H1 (cell line): ENCODE measurements at places on chromosomes 13 and 19. TPM values are rescaled to one million over a fixed set of nuclear protein-coding genes. Genes with fewer than 3 reads are reported as not detected.

Gene NKPD1
- total RNA-seq: 0.38 and 0.39 TPM in 2 replicates

GRCh38 chr19:16003391-16003790 lies 54.6 kb downstream of the OR10H4 start:
- no peaks in the 10 kb centered on the region for H3K4me1 ChIP-seq
- no peak overlapping the region for H3K27ac ChIP-seq
- DNase-seq: no peak
- no peaks in the 10 kb centered on the region for H3K36me3 ChIP-seq
- no peaks in the 10 kb centered on the region for H3K27me3 ChIP-seq

Gene ZNF837
- total RNA-seq: 1.9 and 2.7 TPM in 2 replicates

Gene AZU1
- total RNA-seq: 0.80 and 1.7 TPM in 2 replicates

Gene ZNF814
- 90.7 and 90.9 TPM in 2 replicates for total RNA-seq

DNA sequence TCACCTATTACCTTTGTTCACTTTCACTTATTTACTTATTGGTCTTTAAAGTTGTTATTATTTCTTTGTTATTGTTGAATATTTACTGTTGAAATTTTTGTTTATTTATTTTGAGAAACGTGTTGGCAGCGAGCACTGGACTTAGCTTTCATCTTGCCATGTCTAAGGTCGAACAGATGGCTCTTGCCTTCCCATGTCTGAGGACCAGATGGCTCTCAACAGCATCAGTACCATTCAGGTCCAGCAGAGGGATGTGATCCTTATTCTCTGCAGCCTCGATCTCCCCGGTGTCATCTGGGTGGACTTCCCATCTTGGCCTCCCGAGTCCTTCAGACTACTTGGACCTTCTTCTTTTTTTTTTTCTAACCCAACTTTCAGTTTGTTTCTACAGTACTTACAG lies 1437.6 kb downstream of the UQCRFS1 start:
- no peak overlapping the region for H3K4me3 ChIP-seq
- DNase-seq: no peak
- no peaks in the 10 kb centered on the region for H3K4me1 ChIP-seq
- peaks cover 12% of the 10 kb centered on the region for H3K27me3 ChIP-seq

Gene ATP4A
- total RNA-seq: 0.31 and 0.50 TPM in 2 replicates

DNA sequence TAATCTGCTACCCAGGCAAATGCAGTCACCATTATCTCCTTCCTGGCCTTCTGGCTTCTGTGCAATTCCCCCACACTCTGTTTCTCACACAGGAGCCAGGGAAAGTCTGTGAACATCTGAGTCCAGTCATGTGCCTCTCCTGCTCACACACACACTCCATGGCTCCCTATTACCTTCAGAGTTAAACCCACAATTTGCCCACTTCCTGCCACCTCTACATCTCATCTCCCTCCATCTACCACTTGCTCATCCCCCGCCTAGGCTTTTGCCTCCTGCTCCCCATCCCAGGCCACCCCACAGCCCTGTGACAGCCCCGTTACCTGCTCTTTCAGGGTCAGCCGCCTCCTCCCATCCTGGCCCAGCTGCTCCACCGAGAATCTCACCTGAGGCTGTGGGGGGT lies 13.5 kb downstream of the IL12RB1 start:
- no peak overlapping the region for H3K27ac ChIP-seq
- no peak overlapping the region for H3K4me3 ChIP-seq
- H3K27me3 ChIP-seq: no peaks in the 10 kb centered on the region
- no peaks in the 10 kb centered on the region for H3K4me1 ChIP-seq

Gene METTL21C
- not detected in 2 replicates for total RNA-seq

DNA sequence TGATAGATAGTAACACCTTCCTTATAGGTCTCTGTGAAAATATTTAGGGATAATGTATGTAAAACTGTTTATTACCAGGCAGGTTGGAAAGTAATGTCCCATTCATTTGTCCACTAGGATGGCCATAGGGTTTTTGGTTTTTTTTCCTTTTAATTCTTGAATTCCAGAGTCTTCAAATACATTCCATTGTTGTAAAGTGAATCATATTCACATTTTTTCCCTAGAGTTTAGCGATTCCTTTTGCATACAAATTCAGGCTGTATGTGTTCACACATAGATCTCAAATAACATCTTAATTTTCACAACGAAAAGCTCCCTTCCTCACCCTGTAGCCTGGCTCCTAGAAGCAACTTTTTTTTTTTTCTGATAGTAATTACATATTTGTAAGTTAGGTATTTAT lies 1.8 kb upstream of the ZNF557 start:
- H3K4me1 ChIP-seq: no peaks in the 10 kb centered on the region
- no peaks in the 10 kb centered on the region for H3K27me3 ChIP-seq

Gene STOML3
- total RNA-seq: not detected in 2 replicates

Gene KLK6
- total RNA-seq: 0.55 and 0.69 TPM in 2 replicates

GRCh38 chr13:51747438-51748434 lies 56.2 kb downstream of the DHRS12 start:
- no peak overlapping the region for H3K27ac ChIP-seq
- no peaks in the 10 kb centered on the region for H3K27me3 ChIP-seq
- no peak for DNase-seq
- no peaks in the 10 kb centered on the region for H3K4me1 ChIP-seq
- peaks cover 24% of the 10 kb centered on the region; the same call in 1 of the 2 replicates for H3K36me3 ChIP-seq

Gene DAND5
- total RNA-seq: 0.17 and 0.25 TPM in 2 replicates

Gene ABCA7
- 25.6 and 29.7 TPM in 2 replicates for total RNA-seq

Gene RAD23A
- total RNA-seq: 73.3 and 76.1 TPM in 2 replicates

Gene LTBP4
- total RNA-seq: 75.3 and 77.1 TPM in 2 replicates

- H3K36me3 ChIP-seq: no peaks in the 10 kb centered on the region
- H3K27me3 ChIP-seq: peaks cover 3% of the 10 kb centered on the region; the same call in 1 of the 2 replicates
- H3K4me1 ChIP-seq: no peaks in the 10 kb centered on the region
- no peak overlapping the region for H3K4me3 ChIP-seq
- no peak overlapping the region for H3K27ac ChIP-seq
Measured at GRCh38 chr19:5838353-5839064, 993 bp downstream of the FUT6 start.

Gene KL
- not detected in 2 replicates for total RNA-seq

GRCh38 chr19:632579-633067 lies 714 bp downstream of the POLRMT start:
- H3K27me3 ChIP-seq: peaks cover 8% of the 10 kb centered on the region; the same call in 1 of the 2 replicates
- peak overlapping the region; percentile 62; the same call in 1 of the 2 replicates for H3K27ac ChIP-seq
- peak overlapping the region; percentile 99 for H3K4me3 ChIP-seq
- DNase-seq: no peak
- H3K36me3 ChIP-seq: no peaks in the 10 kb centered on the region; the same call in 1 of the 2 replicates

GRCh38 chr13:22332416-22332815 lies 661.5 kb downstream of the FGF9 start:
- no peaks in the 10 kb centered on the region for H3K27me3 ChIP-seq
- H3K36me3 ChIP-seq: no peaks in the 10 kb centered on the region
- no peaks in the 10 kb centered on the region for H3K4me1 ChIP-seq
- H3K4me3 ChIP-seq: no peak overlapping the region
- no peak overlapping the region for H3K27ac ChIP-seq
- DNase-seq: no peak

DNA sequence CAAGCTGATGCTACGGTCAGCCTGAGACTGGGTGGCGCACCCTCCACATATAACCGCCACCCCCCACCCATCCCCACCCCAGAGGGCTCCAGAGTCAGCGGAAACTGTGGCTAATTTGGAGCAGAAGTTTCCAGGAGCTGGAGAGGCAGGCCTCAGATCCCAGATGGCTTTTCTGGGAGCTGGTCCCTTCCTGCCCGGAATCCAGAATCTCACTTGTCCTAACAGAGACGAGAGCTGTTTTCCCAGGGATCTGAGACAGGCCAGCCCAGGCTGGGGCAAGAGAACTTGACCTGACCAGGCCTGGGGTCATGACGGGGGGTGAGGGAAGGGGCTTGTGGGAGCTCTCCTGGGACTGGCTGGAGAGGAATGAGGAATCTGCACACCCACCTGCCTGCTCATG lies 6.5 kb downstream of the EPHX3 start:
- no peak overlapping the region for H3K27ac ChIP-seq
- no peak overlapping the region for H3K4me3 ChIP-seq
- peaks cover 8% of the 10 kb centered on the region; the same call in 1 of the 2 replicates for H3K36me3 ChIP-seq
- no peaks in the 10 kb centered on the region for H3K4me1 ChIP-seq
- no peak for DNase-seq

Gene ZNF841
- 17.4 and 17.9 TPM in 2 replicates for total RNA-seq

Gene WDR88
- total RNA-seq: not detected in 2 replicates

DNA sequence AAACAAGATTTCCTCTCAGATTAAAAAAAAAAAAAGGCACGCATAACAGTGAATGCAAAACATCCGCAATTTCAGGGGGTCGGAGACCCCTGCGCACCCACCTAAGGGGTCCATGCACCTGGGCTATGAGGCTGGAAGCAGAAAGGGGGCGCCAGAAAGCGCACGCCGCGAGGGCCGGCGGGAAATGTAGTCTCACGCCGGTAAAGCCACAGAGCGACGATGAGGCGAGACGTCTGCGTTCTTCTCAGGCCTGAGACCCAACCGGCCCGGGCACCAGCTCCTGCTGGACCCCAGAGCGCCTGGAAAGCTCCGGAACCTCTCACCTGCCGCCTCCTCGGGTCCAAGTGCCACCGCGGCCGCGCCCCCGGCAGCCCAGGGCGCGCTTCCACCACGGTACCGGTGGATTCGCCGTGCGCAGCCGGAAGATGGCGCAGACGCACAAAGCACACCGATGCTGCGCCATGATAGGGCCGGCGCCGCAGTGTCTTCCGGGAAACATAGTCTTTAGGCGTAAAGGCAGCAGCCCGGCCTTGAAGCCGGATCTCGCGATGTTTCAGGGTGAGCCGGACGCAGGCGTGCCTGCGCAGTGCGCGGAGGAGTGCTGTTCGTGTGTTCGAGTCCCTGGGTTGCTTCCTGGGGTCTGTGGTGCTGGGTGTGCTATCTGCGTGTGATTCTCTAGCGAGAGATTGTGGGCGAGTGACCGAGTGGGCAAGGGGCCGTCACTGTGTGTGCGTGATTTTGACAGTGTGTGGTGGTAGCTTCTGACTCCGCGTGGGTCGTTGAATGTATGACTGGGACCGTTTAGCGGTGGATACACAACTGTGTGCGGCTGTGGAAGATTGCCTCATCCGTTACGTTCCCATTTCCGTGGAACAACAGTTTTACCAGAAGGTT lies at the start of gene ZNF582:
ZNF582 (minus strand) TSS at position 416 of the 894 bp plus-strand sequence. CDS start 1,782 bp downstream, outside the sequence.
- no peaks in the 10 kb centered on the region for H3K4me1 ChIP-seq
- H3K36me3 ChIP-seq: peaks cover 4% of the 10 kb centered on the region; the same call in 1 of the 2 replicates
- peak; percentile 90 for DNase-seq

Gene MIA
- not detected in 2 replicates for total RNA-seq

Gene KANK3
- 2.3 and 2.5 TPM in 2 replicates for total RNA-seq

Gene MAG
- total RNA-seq: 0.46 and 1.3 TPM in 2 replicates

DNA sequence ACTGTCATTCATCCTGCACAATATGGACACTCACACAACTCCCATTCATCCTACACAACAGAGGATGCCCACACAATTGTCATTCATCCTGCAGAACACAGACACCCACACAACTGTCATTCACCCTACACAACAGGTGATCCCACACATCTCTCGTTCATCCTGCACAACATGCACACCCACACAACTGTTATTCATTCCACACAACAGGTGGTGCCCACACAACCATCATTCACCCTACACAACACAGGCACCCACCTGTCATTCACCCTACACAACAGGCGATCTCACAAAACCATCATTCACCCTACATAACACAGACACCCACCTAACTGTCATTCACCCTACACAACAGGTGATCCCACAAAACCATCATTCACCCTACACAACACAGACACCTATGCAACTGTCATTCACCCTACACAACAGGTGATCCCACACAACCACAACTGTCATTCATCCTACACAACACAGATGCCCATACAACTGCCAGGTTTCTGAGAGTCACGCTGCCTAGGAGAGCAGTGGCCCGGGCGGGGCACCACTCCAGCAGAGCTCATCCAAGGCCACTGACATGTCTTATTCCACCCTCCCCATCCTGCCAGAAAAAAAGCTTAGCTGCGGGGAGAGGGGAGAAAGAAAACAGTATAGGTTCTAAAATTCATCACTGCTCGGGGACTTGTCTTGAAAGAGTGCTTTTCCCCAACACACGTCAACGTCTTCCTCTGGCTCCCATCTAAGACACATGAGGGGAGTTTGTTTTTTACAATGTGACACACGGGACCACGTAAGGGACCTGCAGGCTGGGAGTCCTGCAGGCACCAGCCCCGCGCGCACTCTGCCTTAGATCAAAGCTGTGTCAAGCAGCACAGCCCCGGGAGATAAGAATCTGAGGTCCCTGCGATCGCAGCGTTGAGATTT lies 44.0 kb downstream of the KLF2 start:
- H3K4me3 ChIP-seq: no peak overlapping the region
- no peaks in the 10 kb centered on the region; the same call in 1 of the 2 replicates for H3K4me1 ChIP-seq
- no peak for DNase-seq
- no peaks in the 10 kb centered on the region for H3K27me3 ChIP-seq
- H3K36me3 ChIP-seq: no peaks in the 10 kb centered on the region

DNA sequence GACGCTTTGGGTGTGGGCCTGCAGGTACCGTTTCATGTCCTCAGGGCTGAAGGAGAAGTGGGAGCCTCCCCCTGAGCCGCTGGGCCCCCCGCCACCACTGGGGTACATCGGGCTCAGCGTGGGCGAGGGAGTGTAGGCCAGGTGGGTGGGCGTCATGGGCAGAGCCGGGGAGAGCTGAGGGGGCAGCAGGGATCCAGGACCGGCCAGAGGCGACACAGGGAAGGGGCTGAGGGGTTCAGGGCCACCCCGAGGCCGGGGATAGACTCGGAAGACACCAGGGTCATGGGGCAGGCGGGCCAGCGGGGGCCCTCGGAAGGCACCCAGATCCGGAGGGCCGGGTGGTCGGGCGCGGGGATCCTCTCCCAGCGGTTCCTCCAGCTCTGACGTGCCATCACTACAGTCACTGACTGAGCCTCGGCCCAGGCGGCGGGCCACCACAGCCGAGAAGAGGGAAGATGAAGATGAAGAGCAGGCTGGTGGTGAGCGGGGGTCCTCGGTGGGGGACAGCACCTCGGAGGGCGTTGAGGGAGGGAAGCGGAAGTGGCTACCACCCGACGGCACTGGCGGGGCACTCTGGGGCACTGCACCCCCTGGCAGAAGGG lies 5.7 kb downstream of the ERF start:
- H3K36me3 ChIP-seq: no peaks in the 10 kb centered on the region
- H3K4me1 ChIP-seq: peaks cover 12% of the 10 kb centered on the region
- no peak for DNase-seq
- no peak overlapping the region for H3K4me3 ChIP-seq
- no peaks in the 10 kb centered on the region for H3K27me3 ChIP-seq

DNA sequence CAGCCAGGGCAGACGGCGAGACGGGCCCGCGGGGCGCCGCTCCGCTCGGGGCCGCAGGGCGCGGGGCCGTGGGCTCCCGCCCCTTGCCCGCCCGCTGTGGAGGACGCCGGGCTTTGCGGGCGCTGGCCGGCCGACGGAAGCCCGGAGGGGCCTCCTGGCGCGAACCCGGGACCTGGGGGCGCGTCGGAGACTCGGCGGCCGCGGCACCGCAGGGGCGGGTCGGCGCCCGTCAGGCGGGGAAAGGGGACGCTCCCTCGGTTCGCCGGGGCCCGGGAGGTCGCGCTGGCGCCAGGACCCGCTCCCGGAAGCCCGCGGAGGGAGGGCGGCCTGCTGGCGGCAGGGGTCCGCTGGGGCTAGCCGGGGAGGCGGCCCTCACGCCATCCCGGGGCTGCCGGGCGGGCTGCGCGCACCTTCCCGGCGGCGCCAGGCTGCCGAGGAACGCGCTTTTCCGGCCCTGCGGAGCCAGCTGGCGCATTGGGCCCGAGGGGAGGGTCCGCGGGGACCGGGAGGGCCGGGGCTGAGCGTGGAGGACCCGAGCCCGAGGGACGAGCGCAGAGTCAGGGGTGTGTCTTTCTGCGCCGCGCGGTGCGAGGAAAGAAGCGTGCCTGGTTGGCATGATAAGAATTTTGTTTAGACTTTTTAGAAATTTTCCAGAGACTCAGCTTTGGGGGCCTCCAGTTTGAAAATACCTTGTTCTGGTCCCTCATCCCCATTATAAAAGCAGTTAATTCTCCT lies 511 bp downstream of the GARRE1 start:
- peak; percentile 70 for DNase-seq
- H3K36me3 ChIP-seq: no peaks in the 10 kb centered on the region
- H3K4me3 ChIP-seq: peak overlapping the region; percentile 67
- H3K4me1 ChIP-seq: no peaks in the 10 kb centered on the region; the same call in 1 of the 2 replicates

Gene FXYD7
- 14.3 and 15.4 TPM in 2 replicates for total RNA-seq

Gene SRRM5
- 0.11 and 0.25 TPM in 2 replicates for total RNA-seq

Gene ANKRD27
- total RNA-seq: 55.7 and 57.4 TPM in 2 replicates
